Thyroid gland (tissue), 4 donors: ENCODE measurements at places on chromosomes 6 and 20. TPM values are rescaled to one million over a fixed set of nuclear protein-coding genes. Genes with fewer than 3 reads are reported as not detected.

Gene TGM3
- not detected for total RNA-seq

Gene SLC39A7
- 90.8 TPM for total RNA-seq

DNA sequence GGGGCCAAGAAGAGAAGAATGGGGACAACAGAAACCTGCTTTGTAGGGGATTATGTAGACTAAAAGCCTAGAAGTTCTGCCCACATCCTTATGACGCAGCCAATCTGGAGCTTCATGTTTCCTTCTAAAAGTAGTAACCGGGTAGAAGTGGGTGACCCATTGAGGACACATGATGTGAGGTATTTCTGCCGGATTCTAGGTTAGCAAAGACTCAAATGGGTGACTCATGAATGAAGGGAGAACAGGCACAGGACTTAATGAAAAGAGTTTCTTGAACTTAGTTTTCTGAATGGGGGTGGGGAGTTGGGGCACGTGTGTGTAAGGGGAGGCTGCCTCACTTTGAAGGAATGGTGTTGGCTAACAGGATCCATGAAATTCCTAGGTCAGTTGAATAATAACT is 68.8 kb downstream of the CDS2 start:
- DNase-seq = no peak

Gene HLA-DRB5
- not detected for total RNA-seq

Gene ZSCAN23
- total RNA-seq = 8.2 TPM
